ENCODE measurements at places on chromosomes 5 and 9.
A peak's percentile ranks its signal among the peaks of the same experiment; 100 is the strongest.

- DNase-seq, result no peak
Observed at GRCh38 chr9:125959951-125960619, 212.9 kb downstream of the PBX3 start.

DNA sequence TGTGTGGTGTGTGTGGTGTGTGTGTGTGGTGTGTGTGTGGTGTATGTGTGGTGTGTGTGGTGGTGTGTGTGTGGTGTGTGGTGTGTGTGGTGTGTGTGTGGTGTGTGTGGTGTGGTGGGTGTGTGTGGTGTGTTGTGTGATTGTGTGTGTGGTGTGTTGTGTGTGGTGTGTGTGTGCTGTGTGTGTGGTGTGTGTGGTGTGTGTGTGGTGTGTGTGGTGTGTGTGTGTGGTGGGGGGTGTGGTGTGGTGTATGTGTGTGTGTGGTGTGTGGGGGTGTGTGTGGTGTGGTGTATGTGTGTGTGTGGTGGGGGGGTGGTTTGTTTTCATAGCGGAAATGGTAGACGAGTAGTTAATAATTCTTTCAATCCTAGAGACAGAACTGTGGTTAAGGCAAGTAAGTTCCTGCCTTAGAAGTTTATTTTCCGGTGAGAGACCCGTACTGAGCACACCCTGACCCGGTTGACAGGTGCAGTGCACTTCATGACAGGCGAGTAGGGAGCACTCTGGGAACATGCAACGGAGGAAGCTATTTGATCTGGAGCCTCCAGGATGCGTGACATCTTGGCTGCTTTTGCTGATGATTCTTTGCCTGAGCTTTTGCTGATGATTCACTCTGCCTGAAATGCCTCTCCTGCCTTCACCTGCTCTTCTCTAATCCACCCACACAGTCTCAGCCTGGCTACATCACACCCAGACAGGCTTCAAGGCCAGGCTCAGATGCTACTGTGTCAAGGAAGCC is 21.7 kb upstream of the FAT2 start:
- DNase-seq, result no peak

DNA sequence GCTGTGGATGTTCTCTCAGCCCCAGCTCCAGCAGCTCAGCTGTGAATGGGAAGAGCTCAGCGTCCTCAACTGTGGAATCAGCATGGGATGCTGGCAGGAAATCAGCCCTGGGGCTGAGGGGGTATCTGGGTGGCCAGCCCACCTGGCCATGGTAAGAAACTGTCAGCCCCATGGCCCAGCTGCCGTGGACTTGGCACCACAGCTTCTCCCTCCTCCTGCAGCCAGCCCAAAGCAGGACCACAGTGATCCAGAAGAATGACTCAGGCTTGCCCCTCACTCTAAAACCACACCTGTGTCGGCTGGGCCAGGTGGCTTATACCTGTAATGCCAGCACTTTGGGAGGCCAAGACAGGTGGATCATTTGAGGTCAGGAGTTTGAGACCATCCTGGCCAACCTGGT is 48.0 kb downstream of the SAR1B start:
- DNase-seq, result no peak

DNA sequence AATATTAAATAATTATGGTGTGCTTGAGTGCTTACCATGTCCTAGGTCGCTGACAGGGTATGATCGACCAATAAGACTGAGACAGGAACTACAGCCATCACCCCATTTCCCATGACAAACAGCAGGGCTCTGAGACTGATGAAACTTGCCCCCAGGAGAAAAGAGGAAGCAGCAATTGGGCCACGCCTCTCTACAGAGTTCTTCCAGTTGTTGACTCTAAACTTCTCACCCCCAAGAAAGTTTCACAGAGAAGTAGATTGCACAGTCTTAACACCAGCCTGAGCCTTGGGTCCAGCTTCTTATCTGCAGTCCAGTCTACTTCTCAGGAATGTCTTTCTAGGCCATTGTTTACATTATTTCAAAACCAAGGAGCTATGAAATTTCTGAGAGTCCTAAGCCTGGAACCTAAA is 182.2 kb upstream of the ANKRD55 start:
- DNase-seq, result no peak

DNA sequence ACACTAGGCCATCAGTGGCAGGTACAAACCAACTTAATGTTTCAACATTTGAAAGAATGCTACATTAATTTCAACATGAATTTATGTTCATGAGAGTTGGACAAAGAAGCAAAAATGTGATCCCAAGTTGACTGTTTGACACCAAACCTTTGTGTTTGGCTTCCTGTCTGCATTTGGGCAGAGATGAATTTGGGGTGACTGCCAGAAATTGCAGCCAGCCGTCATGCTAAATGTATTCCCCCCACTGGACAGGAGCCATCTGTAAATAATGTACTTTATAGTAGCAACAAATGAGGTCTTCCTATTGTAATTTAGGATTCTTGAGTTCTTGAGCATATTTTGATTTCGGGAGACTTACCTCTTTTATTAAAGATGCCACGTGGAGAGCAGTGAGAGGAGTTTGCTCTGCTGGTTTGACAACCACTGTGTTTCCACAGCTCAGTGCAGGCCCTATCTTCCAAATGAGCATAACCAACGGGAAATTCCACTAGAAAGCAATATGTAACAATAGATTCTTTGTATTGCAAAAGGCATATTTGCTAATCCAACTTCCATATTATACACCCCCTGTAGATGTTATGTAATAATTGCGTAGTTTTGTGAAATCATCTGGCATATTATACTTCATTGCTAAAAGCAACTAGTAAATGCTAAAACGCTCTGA is 27.6 kb downstream of the ALDH1A1 start:
- DNase-seq, result peak; percentile 62

GRCh38 chr9:118595719-118596305 is 773.4 kb downstream of the BRINP1 start:
- DNase-seq, result no peak

- no peak for DNase-seq
Observed at GRCh38 chr5:169847519-169847918, 132.8 kb downstream of the INSYN2B start.

- no peak for DNase-seq
Observed at GRCh38 chr5:65695162-65695755, 26.6 kb downstream of the SGTB start.

GRCh38 chr5:143101725-143102386 is 301.6 kb downstream of the NR3C1 start:
- no peak for DNase-seq
